ENCODE measurements at places on chromosomes 5 and 9.

DNA sequence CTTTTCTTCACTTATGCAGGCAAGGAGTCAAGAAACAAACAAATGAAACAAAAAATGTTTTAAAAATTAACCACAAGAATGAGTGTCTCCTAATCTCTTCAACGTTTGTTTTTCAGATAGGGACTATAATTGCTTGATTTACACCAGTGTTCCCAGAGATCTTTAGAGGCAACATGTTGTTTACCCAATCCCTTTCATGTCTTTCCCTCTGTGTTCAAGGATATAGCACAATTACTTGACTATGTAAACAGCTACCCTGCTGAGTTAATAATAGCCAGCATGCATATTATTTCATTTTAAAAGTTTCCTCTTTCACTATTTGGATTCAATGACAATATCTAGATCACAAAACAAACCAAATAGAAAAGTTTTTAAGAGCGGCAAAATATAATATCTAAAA, 25.1 kb upstream of the SHISAL2B start:
- DNase-seq = no peak

GRCh38 chr5:31463351-31463750, 68.5 kb downstream of the DROSHA start:
- DNase-seq = no peak

GRCh38 chr9:110835404-110835803, 166.8 kb downstream of the MUSK start:
- DNase-seq = no peak

GRCh38 chr5:170226129-170226615, 6.6 kb upstream of the C5orf58 start:
- no peak for DNase-seq

DNA sequence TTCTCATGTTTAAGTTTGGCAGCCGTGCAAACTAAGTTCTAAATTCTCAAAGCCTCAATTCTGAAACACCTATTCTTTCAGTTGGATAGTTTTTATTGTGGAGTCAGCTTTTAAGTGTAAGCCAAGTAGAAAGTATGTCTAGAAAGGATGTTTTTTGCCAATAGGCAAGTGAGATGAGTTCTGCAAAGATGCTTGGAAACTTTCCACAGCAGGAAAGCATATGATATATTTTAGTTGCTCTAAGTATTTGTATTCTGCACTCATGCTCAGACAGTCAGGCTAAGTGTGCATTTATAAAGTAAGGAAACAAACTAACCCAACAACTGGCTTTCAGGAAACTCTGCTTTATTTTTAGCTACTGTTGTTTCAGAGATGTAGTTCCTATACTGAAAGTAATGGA, 67.3 kb upstream of the CDH18 start:
- DNase-seq = no peak

DNA sequence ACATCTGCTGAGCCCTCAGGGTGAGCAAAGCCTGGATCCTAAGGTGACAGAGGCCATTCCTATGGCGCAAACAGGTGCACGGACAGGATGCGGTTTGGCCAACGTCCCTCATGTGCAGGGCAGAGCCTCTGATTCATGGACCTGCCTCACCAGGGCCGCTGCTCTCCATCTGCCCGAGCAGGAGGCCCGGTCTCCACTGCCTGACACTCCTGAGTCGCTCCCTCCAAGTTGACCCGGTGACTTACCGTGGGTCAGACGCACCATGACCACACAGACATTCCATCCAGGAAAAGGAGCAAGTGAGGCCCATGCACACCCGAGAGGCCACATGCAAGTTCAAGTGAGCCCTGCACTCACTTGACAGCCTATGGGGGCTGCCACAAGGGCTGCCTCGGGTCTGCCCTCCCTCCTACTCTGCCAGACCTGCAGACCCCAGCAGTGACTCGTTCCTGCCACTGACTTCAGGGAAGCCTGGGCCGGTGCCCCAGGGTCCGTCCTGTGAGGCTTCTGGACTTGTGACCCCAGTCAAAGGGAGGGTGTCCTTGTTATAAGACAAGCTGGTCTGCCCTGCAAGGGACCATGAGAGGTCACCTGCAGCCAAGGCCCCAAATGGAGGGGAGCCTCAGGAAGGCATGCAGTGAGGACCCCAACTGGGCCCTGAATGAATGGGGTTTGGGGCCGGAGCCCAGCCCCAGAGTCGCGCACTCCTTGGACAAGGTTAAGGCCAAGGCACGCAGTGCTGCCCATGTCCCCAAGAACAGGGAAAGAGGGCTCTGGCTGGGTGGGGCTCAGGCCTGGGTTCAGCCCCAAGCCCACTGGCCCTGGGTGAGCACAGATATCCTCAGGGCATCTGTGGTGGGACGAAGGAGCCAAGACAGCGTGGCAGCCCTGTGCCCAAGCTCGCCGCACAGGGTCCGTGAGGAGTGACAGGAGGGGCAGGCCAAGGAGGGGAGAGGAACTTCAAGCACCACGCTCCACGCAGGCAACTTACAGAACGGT, 10.1 kb downstream of the BRD3OS start:
- no peak for DNase-seq

DNA sequence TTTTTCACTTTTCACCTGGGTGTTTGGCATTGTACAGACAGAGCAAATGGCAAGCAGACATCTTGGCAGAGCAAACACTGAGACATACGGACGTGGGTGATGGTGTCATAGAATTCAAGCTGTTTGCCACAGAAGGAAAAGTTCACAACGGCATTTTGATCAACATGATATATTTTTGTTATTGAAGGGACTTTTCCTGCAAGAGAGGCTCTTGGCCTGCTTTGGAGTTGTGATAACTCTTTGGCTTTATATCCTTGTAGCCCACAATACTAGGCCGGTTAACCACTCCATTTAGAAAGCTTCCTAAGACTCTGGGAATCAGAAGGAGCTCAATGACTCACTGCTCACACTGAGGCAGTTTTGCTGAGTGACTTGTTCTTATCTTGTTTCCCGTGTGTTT, 1038.3 kb downstream of the TLE1 start:
- DNase-seq = no peak

DNA sequence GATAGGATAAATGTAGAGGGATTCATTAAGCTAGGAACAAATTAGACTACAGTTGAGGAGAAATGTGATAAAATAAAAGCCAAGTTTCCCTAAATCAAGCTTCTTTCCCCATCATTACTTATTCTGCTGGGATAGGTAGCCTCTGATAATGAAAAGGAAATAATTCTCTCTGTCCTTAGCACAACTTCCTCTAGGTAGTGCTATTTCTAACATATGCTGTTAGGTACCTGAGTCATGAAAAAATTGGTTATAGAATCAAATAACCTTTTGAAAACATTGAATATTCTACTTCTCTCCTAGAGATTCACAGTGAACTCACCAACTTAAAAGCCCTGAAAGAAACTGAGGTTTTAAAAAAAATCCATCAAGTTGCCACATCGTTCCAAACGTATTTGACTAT, 1793.1 kb downstream of the EFNA5 start:
- no peak for DNase-seq

GRCh38 chr5:56698463-56699381, 116.6 kb upstream of the MAP3K1 start:
- no peak for DNase-seq

DNA sequence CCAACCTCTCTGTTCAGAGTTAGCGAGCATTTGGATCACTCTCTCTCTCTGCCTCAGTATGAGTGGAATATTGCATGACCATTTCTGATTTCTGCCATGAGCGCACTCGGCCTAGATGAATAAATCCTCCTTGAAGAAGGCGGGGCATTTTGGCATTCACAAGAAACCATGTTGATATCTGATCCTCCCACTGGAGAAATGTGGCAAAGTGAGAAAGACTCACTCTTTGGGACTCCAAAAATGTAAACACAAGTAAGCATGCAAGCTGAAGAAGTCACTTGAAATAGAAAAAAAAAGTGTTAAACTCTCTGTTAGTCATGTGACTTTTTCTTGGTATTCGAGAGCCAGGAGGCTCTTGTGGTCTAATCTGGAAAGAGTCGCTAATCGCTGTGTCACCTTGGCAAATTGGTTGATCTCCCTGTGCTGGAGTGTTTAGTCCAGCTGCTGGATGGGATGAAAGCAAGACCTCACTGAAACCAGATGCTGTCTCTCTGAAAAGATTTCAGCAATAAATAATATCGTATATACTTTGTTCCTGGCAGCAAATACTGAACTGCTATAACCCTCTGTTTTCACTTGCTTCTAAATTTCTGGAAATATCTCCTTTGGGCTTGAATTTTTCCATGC, 95.5 kb downstream of the GHR start:
- DNase-seq = no peak

DNA sequence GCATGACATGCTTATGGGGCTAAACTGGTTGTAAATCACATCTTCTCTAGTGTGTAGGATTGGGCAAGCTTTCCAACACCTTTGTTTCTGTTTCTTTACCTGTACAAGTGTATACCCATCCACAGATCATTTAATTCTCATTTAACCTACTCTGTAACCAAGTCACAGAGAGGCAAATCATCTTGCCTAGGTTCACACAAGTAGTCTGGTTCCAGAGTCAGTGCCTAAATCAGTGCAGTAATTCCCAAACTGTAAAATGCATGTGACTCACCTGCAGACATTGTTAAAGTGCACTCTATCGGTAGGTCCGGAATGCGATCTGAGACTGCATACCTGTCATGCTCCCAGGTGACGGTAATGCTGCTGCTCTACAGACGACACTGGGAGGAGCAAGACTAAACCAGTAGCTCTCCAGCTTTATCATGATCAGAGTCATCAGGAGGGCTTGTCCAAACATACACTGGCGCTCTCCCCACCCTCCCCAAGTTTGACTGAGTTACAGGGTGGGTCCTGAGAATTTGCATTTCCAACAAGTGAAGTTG, 107.9 kb upstream of the FREM1 start:
- DNase-seq = no peak

DNA sequence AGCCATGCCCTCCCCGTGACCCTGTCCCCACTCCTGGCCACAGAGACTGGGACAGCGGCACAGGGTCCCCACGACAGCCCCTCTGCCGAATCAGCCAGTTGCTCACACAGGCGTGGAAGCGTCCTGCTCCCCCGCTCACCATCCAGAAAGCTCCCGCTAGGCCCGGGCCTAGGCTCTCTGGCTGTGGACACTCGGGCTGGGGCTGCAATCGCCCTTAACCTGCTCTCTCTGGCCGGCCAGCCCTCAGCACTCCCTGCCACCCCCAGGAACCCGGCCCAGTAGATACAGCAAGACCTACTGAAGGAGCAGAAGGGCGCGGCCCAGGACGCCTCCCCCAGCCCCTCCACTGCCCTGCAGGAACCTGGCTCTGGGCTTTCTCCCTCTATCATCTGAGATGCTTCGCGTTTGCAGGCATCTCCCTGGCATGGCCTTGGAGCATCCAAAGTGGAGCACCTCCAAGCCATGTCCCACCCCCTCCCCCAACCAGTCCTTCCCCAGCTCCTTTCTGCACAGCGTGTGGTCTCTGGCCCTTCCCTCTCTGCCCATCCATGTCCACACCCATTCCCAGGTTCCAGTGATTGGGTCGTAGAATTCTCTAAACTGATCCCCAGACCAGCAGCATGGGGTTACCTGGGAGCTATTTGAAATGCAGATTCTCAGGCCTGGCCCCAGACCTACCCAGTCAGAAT, 113.7 kb upstream of the LMX1B start:
- no peak for DNase-seq

DNA sequence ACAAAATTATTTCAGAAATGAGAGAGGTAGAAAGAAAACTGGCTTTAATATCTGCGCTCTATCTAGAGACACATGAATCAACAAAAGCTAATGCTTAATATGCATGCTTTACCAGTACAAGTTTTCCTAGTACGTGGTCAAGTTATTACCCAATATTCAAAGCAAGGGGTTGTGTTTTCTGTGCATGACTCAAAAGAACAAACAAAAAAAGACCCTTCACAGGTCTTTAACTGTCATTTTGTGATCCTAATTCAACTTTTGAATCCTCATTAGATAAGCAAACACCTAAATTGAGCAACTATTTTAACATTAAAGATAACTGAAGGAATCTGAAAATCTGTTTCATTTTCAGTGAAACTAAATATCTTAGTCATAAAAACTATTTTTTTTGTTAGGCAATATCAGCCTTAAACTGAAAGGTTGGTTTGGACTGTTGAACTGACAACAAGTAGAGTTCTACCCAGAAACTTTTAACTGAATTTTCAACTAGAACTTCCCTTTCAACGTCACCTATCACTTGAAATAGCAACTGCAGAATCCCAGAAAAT, 12.5 kb downstream of the ST8SIA4 start:
- DNase-seq = no peak
